GM12891 (cell line): ENCODE measurements at places on chromosomes 2 and 18.

GRCh38 chr18:54388203-54389142 lies 30.8 kb downstream of the C18orf54 start:
- DNase-seq = peak; percentile 16

GRCh38 chr18:7596147-7596546 lies 29.0 kb downstream of the PTPRM start:
- DNase-seq = no peak

- no peak for DNase-seq
Measured at GRCh38 chr2:201448701-201449100, 2.6 kb downstream of the TRAK2 start.

DNA sequence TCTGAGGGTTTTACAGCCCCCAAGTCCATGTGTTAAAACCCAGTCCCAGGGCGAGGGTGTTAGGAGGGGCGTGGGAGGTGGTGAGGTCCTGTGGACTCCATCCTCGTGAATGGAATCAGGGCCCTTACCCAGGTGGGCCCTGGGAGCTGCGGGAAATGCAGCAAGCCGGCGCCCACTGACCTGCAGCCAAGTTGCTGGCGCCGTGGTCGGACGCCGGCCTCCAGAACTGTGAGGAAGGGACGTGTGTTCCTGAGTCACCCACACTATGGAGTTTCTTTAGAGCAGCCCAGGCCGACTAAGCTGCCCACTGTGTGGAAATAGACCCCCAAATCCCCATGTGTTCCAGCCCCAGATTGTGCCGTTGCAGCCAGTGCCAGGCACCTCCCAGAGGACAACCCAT lies 26.4 kb downstream of the CTDP1 start:
- DNase-seq = no peak

DNA sequence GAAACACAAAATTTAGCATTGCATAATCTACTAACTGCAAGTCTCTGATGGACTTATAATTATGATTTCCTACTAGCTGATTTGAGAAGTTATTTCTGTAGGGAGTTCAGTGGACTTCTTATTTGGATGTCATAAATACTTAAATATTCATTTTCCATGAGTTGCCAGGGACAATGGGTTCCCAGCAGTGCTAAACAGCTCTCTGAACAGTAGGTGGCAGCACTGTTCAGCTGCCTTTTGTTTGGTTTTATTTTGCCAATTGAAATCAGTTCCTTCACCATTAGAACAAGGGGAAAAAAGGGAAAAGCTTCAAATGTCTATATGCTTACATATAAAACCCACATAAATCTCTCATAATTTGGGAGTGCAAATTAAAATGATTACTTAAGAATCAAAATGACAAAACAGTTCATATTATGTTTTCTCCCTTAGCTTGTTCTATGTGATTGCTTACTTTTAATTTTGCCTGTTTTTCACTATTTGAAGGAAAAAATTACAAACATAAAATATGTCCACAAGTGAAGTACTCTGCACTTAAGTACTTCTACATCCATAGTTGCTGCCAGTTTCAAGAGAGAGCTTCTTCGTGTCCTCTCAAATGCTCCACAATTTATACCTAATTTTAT lies 898.9 kb downstream of the CPS1 start:
- peak; percentile 5 for DNase-seq

- no peak for DNase-seq
Measured at GRCh38 chr18:49623571-49623970, 61.7 kb downstream of the LIPG start.

GRCh38 chr2:232873292-232873908 lies 3.3 kb downstream of the SNORC start:
- DNase-seq = no peak

DNA sequence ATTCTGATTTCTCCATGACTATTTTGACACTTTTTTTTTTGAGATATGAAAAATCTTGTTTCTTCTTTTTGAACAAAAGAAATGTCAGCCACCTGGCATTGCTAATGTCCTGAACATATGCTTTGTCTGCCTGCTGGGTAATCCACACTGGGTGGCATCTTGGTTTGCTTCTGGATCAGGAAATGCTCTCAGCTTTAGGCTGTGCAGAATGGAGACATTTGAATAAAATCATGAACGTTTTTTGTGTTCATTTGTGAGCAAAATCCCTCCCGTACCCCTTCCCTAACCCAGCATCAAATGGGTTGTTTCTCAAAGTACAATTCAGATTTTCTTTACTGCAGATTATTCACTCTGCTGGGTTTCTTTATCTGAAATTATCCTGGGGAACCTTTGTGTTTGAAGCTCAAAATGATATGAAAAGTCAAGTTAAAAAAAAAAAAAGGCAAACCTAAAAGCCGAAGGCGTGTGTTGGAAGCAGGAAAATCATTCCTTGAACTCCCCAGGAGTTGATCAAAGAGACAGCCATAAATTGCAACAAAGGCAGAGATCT lies 53.4 kb upstream of the KLF7 start:
- no peak for DNase-seq

GRCh38 chr2:5315041-5315440 lies 377.1 kb upstream of the SOX11 start:
- DNase-seq = no peak

DNA sequence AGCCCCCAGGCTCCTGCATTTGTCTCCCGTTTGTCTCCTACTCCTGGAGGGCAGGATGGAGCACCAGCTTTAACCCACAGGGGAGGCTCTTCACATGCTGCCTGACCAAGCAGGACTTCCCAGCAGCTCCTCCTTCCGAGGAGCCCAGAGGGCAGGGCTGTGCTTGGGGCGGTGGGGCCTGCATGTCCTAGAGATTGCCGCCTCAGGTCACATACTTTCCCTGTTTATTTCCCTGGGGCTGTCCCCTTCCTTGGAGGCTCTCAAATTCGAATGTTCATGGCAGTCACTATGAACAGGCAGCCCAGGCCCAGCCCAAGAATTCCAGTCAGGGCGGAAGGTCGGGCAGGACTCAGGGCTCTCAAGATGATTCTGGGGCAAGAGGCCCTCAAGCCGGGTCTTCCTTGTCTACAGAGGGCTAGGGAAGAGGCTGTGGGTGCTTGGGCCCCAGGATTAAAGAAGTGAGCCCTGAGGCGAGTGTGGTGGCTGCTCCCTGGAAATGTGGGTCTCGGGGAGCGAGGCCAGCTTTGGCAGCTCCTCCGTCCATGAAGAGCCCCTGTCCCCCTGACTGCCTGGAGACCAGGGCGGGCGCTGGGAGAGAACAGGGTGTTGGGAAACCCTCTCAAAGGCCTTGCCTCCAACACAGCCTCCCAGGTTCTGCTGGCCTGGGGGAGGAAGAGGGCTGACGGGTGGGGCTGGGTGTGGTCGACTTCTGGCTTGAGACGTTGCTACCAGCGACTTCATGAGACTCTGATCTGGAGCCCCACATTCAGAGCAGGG lies 48.9 kb upstream of the HPCAL1 start:
- no peak for DNase-seq

DNA sequence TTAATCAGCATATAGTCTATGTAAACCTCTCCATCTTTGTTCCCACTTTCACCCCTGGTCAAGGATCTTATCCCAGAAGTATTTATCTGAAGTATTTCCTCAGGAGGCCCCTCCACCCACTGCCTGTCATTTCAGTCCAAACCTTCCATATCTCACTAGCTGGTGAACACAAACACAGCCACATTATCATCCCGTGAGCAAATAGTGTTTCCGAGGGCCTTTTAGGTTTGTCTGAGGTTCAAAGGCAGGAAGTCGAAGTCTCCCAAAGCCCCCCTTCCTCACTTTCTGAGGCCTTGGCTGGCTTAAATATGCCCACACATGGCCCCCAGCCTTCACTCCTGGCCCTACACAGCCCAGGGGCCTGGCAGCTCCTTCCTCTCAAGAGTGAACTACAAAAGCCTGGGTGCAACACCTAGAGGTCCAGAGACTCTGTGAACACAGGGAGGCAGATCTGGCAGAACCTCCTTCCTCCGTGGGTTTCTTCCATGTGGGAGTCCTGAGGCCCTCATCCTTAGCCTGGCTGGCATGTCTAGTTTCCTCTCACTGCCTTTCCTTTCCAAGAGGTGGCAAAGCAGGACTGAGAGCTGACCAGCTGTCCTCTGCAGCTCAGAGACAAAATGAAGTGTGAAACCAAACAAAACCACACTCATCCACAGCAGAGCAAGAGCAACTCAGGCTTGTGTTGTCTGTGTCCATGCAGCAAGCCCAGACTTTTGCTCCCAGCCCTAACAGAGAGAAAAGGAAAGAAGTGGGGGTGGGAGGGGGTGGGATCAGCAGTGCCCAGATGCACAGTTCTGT lies 264.2 kb downstream of the SS18 start:
- DNase-seq = no peak

DNA sequence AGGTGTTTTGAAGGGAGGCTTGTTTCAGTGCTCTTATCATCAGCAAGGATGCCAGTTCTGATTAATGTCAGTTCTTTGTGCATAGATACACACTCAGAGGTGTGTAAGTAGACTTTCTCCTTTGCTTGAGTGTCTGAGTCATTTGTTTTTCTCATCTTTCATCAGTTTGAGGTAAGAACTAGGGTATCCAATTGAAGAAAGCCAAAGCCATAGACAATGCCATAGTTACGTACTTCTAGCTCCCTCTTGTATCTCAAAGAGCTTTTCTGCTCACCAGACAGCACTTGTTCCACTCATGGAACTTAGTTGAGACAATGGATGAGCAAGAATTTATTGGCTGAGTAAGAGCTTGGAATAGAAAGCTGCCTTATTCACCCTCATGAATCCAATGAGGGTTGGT lies 520.1 kb downstream of the PIK3C3 start:
- DNase-seq = no peak

DNA sequence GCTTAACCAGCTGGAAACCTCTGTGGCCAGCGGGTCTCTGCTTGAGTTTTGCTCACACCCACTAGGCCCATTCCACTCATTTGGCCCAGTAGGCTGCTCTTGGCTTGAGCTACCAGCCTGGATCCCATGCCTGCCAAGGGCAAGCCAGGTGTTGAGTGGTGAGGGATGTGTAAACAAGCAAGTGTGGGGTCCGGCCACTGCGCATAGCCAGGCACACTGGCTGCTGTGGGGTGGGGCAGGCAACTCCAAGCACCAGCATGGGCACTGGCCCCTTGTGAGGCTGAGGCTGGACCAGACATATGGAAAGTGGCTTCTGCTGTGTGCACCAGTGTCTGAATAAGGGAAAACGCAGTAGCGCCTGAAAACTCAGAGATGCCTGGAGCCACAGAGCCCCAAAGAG lies 732.7 kb downstream of the NR4A2 start:
- DNase-seq = no peak

GRCh38 chr2:26521913-26522180 lies 43.9 kb upstream of the OTOF start:
- DNase-seq = no peak

GRCh38 chr2:136008205-136008865 lies 22.9 kb upstream of the DARS1 start:
- DNase-seq = no peak

DNA sequence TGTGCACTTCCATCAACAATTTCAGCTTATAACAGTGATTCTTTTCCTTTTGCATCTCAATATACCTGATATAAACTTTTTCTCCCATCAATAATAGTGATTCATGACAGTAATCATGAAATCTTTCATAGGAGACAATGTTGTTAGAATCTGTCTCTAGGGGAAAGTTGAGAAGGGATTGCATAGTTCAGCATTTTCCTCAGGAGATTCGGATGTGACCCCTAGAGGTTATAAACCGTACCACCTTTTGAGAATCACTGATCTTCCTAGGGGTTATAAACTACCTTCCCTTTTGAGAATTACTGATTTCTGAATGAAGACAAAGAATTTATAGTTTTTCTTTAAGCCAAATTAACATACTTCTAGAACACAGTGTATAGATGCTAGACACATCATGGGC lies 53.0 kb upstream of the GALNT3 start:
- no peak for DNase-seq

DNA sequence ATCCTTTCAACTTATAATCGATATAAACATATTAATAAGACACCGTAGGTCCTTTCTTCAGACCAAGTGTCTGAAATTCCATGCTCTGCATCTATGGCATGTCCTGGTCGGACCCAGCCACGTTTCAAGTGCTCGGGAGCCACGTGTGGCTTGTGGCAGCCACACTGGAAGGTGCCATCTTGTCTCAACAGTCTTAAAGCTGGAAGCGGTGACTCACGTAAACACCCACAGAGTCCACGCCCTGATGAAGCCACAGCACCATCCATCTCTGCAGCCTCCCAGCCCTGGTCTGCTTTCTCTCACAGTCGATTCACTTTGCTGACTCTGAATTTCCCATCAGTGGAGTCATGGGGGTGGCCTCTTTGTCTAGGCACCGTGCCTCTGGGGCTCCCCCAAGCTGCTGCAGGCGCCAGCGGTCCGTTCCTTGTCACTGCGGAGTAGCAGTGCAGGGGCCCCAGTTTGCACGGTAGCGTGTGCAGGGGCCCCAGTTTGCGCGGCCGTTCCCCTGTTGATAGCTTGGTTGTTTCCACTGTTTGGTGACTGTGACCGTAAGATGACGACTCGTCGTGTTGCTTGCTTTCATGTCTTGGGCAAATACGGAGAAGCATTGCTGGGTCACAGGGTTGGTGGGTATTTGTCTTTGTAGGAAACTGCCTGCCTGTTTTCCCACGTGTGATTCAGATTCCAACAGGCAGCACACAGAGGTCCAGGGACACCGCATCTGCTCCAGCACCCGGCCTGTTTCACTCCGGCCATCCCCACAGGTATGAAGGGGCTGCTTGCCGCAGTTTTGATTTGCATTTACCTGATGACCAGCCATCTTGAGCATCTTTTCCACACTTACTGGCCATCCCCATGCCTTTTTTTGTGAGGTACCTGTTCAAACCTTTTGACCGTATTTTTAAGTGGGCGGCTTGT lies 240.3 kb downstream of the HDAC4 start:
- no peak for DNase-seq

- DNase-seq = no peak
Measured at GRCh38 chr2:161436411-161436810, 20.3 kb downstream of the TBR1 start.

GRCh38 chr2:70828914-70829824 lies 6.4 kb downstream of the CD207 start:
- no peak for DNase-seq

GRCh38 chr18:79404567-79404910 lies 8.8 kb downstream of the NFATC1 start:
- no peak for DNase-seq
